ENCODE measurements at places on chromosomes 1 and 21.

GRCh38 chr21:31501926-31502325 is 157.6 kb upstream of the SOD1 start:
- DNase-seq, result no peak

GRCh38 chr1:21594501-21594900 is 74.7 kb downstream of the RAP1GAP start:
- DNase-seq, result peak; percentile 48

DNA sequence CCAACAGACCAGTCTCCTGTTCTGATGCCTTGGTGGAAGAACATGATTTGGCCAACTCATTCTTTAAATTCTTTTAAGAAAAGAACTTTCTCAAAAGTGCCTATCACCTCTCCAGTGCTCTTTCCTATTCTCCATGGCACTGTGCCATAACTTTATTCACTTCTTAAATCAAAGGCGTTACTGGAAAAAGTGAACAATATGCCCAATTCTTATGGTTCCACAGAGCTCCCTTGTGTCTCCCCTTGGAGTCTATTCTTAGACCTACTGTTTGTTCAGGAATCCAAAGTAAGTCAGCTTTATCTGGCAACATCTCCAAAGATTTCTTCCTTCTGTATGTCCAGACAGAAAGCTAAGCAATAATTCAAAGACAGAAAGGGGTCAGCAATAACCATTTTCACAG is 111.9 kb upstream of the MAGI3 start:
- no peak for DNase-seq

- peak; percentile 97 for DNase-seq
Measured at GRCh38 chr1:94622757-94623156, 81.2 kb upstream of the F3 start.

GRCh38 chr1:218468711-218469110 is 123.6 kb downstream of the TGFB2 start:
- DNase-seq, result no peak

GRCh38 chr1:28437264-28437923 is 67.9 kb downstream of the PHACTR4 start:
- DNase-seq, result peak; percentile 94

Measured in EL (cell line).